Aorta (tissue), 5 donors: ENCODE measurements at places on chromosomes 1 and 21.

- DNase-seq, result no peak
Measured at GRCh38 chr1:201968202-201968925, 13.1 kb downstream of the TIMM17A start.

DNA sequence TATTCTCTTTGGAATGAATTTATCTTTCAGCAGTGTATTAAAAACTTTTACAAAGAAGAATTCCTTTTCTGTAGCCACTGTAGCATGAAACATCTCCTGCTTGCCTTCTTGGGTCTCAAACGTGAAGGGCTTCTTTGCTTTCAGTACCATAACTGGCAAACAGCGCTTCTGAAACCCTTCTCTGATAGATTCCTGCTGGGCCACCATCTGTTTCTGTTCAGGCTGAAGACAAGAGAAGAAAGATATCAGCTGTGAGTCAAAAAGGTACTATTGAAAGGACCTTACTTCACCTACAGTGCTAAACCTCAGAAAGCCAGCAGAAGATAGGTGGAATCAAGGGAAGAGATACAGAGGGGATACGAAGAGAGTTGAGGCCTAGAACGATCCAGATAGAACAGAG lies 10.5 kb downstream of the AIM2 start:
- no peak for DNase-seq

- DNase-seq, result no peak
Measured at GRCh38 chr1:156160000-156160742, 6.8 kb downstream of the SEMA4A start.

DNA sequence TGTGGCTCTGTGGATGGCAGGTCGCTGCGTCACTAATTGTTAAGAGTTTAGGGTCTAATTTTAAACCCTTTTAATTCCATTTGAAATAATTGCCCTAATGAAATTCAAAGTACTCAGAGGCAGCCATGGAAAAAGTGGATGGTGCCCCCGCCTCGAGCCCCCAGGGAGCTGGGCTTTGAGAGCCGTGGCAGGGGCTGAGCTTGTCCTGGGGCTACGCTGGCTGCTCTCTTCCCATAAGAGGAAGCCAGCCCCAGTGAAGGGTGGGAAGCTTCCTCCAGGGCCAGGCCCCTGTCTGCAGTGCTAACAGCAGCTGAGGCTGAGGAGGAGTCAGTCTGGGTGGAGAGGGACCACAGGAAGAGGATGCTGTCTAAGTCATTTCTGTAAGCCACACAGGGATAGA lies 315.0 kb upstream of the POU3F1 start:
- DNase-seq, result no peak

GRCh38 chr21:39314143-39315027 lies 953 bp upstream of the BRWD1 start:
- no peak for DNase-seq

GRCh38 chr21:33348706-33349105 lies 23.9 kb downstream of the IFNAR1 start:
- DNase-seq, result no peak

GRCh38 chr1:64956733-64957441 lies 9.5 kb downstream of the JAK1 start:
- DNase-seq, result no peak

DNA sequence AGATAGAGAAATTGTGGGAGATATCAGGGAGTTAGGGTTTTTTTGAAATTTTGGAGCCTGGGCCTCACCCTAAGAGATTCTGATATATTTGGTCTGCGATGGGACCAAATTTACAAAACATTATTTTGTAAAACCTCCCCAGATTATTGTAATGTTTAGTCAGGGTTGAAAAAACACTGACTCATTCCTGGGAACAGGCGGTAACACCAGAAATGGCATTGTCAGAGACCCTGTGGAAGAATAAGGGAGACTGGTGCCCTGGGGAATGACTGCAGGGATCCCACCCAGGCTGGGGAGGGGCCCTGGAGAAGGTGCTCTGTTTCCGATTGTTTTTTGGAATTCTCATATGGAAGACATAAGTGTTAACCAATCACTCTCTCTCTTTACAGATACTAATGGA lies 13.1 kb upstream of the STRIP1 start:
- no peak for DNase-seq

DNA sequence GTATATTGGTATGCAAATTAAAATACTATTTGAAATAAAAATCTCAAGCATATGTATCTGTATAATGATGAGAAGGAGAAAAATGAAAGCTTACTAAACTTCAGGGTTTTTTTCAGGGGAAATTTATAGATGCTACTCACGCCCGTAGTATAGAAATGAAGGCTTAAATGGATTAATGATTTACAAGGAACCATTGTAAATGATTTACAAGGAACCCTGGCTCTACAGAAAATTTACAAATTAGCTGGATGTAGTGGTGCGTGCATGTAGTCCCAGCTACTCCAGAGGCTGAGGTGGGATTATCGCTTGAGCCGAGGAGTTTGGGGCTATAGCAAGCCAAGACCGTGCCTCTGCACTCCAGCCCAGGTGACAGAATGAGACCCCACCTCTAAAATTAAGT lies 150.5 kb downstream of the PCBP3 start:
- DNase-seq, result no peak

DNA sequence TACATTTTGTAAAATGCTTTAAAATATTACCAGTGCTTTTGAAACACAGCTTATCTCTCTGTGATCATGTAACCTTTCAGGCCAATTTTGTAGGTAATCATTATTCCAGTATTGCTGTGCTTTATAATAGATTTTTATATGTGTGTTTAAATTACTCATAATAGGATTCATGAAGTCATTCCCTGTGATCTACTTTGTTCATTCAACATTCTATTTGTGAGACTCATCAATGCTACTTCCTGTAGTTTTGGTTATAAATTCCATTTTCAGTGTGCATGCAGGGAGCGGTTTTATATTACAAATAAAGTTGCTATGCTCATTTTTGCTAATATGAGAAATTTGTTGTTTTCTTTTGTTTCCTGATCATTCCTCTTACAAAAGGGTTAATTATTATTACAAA lies 4.1 kb upstream of the OR2M5 start:
- DNase-seq, result no peak

DNA sequence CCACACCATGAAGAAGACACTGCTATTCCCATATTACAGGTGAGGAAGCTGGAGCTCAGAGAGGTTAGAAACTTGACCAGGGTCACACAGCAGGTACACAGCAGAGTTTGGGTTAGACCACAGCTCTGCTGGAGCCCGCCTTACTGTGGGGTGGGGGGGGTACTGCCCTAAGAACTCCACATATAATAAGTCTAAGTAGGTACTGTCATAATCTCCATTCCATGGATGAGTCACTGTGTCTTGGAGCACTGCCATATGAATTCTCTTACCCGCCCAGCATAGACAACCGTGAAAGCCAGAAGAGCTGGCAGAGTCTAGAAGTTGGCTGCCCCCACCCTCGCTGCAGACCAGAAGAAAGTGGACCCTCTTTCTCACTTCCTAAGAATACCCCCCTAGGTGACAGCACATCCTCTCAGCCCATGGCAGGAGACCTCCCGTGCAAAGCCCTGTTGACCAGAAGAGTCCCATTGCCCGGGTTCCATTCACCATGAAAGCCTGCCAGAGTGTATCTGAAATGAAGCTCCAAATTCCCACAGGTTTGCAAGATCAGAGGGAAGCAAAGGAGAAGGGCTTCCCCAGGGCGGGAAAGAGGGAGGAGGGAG lies 5.2 kb upstream of the PLA2G2D start:
- DNase-seq, result no peak

DNA sequence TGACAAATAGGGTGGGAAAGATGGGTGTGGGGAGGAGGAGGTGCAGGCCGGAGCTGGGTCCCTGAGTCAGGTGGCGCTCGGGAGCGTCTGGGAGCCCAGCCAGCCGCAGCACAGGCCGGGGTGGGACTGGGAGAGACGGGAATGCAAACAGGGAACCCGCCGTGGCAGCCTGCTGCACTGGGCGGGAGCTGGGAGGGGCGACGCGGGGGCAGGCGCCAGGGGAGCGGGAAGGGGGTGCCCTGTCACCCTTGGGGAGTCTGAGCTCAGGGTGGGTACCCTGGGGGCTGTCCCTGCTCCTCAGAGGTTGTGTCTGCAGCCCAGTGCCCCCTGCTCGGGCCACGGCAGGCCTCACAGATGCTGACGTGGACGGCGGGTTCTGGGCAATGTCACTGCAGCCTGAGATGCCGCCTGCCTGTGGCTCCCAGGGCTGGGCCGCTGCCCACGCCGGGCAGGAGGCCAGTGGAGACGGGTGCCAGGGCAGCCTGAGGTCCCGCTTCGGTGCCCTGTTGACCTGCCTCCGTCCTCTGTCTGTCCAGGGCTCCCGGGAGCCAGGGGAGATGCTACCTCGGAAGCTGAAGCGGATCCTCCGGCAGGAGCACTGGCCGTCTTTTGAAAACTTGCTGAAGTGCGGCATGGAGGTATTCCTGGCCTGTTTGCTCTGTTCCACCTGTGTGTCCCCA lies 16.6 kb upstream of the LRRC3 start:
- DNase-seq, result peak; percentile 74
